ENCODE measurements at places on chromosomes 3 and 15. TPM values are rescaled to one million over a fixed set of nuclear protein-coding genes. Genes with fewer than 3 reads are reported as not detected.

ANKRD63 gene
- not detected for total RNA-seq

SAXO2 gene
- total RNA-seq: not detected

DNA sequence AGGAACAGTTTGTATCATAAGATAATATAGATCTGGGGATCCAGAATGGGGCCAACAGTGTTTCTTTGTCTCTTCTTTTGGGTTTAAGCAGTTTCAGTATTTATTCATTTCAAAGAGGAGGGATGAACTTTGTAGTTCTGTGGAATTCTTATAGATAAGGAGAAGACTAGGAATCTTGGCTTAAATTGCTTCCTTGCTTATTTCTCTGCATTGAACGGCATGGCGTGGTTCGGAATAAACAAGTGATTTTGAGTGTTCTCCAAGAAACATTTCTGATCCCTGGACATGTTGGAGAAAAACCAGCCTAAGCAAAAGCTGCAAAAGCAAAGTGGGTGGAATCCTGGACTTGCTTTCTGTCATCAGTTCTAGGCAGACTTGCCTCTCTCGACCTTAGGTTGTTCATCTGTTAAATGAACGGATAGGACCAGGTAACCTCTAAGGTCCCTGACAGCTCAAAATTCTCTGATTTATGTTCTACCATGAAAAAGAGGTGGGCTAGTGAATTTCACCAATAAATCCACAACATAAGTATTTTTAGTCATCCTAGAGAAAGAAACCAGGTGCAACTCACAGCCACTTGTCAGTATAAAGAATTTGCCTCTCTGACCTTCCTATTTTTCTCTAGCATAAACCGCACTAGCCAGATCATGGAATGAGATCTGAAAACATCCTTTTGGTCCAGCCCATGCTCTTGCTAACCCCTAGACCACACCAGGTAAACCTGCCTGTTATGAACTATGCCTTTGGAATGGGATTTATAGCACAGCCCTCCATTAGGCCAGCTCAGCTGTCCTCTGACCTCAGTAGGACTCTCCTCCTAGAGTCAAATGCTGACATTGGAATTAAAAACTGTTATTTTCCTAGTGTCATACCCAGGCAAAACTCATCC, 78.8 kb downstream of the CLDN11 start:
- no peak for DNase-seq
- H3K4me1 ChIP-seq: no peaks in the 10 kb centered on the region
- H3K36me3 ChIP-seq: no peaks in the 10 kb centered on the region
- H3K27me3 ChIP-seq: no peaks in the 10 kb centered on the region
- H3K4me3 ChIP-seq: no peak overlapping the region

CPLX3 gene
- total RNA-seq: not detected

- H3K4me1 ChIP-seq: no peaks in the 10 kb centered on the region
- H3K27ac ChIP-seq: no peak overlapping the region
- no peak for DNase-seq
- H3K27me3 ChIP-seq: no peaks in the 10 kb centered on the region
Observed at GRCh38 chr15:39685999-39686613, 96.5 kb downstream of the FSIP1 start.

DNA sequence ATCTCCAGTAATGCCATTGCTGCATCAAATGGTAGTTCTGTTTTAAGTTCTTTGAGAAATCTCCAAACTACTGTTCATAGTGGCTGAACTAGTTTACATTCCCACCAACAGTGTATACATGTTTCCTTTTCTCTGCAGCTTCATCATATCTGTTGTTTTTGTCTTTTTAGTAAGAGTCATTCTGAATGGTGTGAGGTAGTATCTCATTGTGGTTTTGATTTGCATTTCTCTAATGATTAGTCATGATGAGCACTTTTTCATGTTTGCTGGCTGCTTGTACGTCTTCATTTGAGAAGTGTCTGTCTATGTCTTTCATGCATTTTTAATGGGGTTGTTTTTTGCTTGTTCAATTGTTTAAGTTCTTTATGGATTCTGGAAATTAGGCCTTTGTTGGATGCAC, 10.2 kb upstream of the GCSAM start:
- DNase-seq: no peak
- H3K27me3 ChIP-seq: no peaks in the 10 kb centered on the region
- no peaks in the 10 kb centered on the region for H3K36me3 ChIP-seq
- no peak overlapping the region for H3K27ac ChIP-seq

- no peak for DNase-seq
- H3K36me3 ChIP-seq: no peaks in the 10 kb centered on the region
- H3K4me1 ChIP-seq: no peaks in the 10 kb centered on the region
- H3K27me3 ChIP-seq: no peaks in the 10 kb centered on the region
Observed at GRCh38 chr3:182732232-182733015, 60.9 kb upstream of the ATP11B start.

- no peak for DNase-seq
- no peak overlapping the region for H3K4me3 ChIP-seq
- no peaks in the 10 kb centered on the region for H3K36me3 ChIP-seq
- no peaks in the 10 kb centered on the region for H3K4me1 ChIP-seq
Observed at GRCh38 chr3:41975416-41976103, 13.7 kb upstream of the ULK4 start.

GRCh38 chr3:154889227-154889634, 190.9 kb upstream of the MME start:
- no peaks in the 10 kb centered on the region for H3K36me3 ChIP-seq
- DNase-seq: no peak
- no peak overlapping the region for H3K4me3 ChIP-seq
- H3K4me1 ChIP-seq: no peaks in the 10 kb centered on the region
- H3K27ac ChIP-seq: no peak overlapping the region
- H3K27me3 ChIP-seq: no peaks in the 10 kb centered on the region

GRCh38 chr3:45976191-45977091, 19.2 kb downstream of the FYCO1 start:
- peak overlapping the region; percentile 31 for H3K27ac ChIP-seq
- H3K27me3 ChIP-seq: no peaks in the 10 kb centered on the region
- H3K4me1 ChIP-seq: peaks cover 34% of the 10 kb centered on the region
- DNase-seq: no peak

DNA sequence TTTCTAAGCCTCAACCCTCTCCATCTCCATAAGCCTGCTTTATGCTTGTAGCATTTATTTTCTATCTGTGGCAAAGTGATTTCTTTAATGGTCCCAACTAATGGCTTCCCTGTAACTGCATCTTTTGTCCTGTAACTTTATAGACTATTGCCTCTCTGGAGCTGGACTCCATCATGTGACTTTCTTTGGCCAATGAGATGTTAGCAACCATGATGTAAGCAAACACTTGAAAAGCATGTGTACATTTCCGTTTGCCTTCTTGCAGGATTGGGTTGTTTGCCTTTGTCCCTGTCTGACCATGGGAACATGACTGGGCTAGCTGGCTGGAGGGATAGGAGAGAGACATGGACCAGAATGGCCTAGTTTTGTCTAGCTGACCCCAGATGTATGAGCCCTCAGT, 106.0 kb upstream of the LRIG1 start:
- no peak overlapping the region for H3K4me3 ChIP-seq
- H3K36me3 ChIP-seq: no peaks in the 10 kb centered on the region
- no peak overlapping the region for H3K27ac ChIP-seq
- DNase-seq: no peak
- no peaks in the 10 kb centered on the region for H3K27me3 ChIP-seq
- no peaks in the 10 kb centered on the region for H3K4me1 ChIP-seq

DNA sequence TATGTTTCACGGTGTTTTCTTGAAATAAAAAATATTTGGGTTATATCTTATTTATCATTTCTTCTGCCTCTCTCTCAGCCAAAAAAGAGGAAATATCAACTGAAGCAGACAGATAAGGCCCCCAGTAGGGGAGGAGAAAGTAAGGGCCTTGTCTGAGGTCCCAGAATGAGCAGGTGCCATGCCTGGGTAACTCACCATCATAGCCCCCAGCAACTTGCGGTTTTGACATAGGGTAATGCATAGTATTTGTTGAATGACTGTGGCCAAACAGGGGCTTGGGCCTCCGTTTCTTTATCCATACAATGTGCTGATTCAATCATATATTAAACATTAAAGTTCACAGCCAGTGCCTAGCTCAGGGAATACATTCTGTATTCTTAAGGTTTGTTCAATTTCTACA, 119.6 kb downstream of the ABI3BP start:
- peaks cover 4% of the 10 kb centered on the region for H3K36me3 ChIP-seq
- DNase-seq: no peak
- no peak overlapping the region for H3K4me3 ChIP-seq
- no peaks in the 10 kb centered on the region for H3K27me3 ChIP-seq
- no peaks in the 10 kb centered on the region for H3K4me1 ChIP-seq

- no peak for DNase-seq
- no peak overlapping the region for H3K4me3 ChIP-seq
- H3K27me3 ChIP-seq: peaks cover 4% of the 10 kb centered on the region
- no peaks in the 10 kb centered on the region for H3K4me1 ChIP-seq
Observed at GRCh38 chr15:92384381-92384780, 9.3 kb upstream of the ST8SIA2 start.

GRCh38 chr15:38701149-38701548, 136.5 kb upstream of the RASGRP1 start:
- no peak overlapping the region for H3K27ac ChIP-seq
- no peaks in the 10 kb centered on the region for H3K27me3 ChIP-seq
- DNase-seq: no peak
- no peaks in the 10 kb centered on the region for H3K36me3 ChIP-seq
- H3K4me3 ChIP-seq: no peak overlapping the region

GRCh38 chr3:194489736-194490612, 3.2 kb upstream of the ATP13A3 start:
- no peak overlapping the region for H3K4me3 ChIP-seq
- no peaks in the 10 kb centered on the region for H3K27me3 ChIP-seq
- H3K4me1 ChIP-seq: peaks cover 22% of the 10 kb centered on the region
- H3K36me3 ChIP-seq: no peaks in the 10 kb centered on the region

ILDR1 gene
- not detected for total RNA-seq

DNA sequence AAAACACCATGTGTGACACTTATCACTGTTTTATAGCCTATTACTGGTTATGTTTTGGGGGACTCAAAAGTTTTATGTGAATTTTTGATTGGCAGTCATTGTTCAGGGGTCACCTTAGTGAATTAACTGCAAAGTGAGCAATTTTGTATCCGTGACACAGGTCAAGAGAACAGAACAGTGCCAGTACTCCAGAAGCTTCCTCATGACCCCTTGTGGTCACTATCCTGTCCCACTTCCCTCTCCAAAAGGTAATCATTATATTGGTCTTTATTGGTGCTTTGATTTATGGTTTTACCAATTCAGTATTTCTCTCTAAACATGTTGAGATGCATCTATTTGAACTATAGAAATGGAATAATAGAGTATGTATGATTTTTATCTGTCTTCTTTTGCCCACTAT, 107.1 kb downstream of the STT3B start:
- H3K27ac ChIP-seq: no peak overlapping the region
- no peak overlapping the region for H3K4me3 ChIP-seq
- DNase-seq: no peak
- H3K27me3 ChIP-seq: no peaks in the 10 kb centered on the region
- peaks cover 11% of the 10 kb centered on the region for H3K36me3 ChIP-seq

DNA sequence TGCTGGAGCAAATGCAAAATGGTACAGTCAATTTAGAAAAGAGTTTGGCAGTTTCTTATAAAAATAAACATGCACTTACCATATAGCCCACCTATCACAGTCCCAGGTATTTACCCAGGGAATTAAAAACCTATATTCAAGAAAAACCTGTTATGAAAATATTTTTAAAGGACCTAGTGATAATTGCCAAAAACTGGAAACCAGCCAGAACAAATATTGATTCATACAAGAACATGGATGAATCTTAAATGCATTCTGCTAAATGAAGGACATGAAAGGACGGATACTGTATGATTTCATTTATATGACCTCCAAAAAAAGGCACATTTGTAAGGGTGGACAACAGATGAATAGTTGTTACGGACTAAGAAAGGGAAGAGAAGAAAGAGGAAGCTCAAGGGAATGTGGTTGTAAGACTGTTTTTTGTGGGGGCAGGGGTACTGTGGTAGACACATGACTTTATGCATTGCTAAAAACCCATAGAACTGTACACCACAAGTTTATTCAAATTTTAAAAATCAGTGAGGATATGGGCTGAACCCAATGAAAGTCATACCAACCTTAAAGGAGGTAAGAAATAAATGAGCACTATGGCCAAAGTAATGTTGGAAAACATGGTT, 61.0 kb downstream of the ZBBX start:
- no peak overlapping the region for H3K4me3 ChIP-seq
- no peak for DNase-seq
- H3K36me3 ChIP-seq: no peaks in the 10 kb centered on the region
- no peaks in the 10 kb centered on the region for H3K27me3 ChIP-seq
- no peak overlapping the region for H3K27ac ChIP-seq
- H3K4me1 ChIP-seq: no peaks in the 10 kb centered on the region

LYZL4 gene
- not detected for total RNA-seq

GRAMD2A gene
- 2.6 TPM for total RNA-seq

TM4SF4 gene
- total RNA-seq: 4.1 TPM

MYO9A gene
- total RNA-seq: 57.1 TPM

- no peak for DNase-seq
- peaks cover 20% of the 10 kb centered on the region for H3K4me1 ChIP-seq
- H3K4me3 ChIP-seq: no peak overlapping the region
- H3K27me3 ChIP-seq: no peaks in the 10 kb centered on the region
- peak overlapping the region; percentile 35 for H3K27ac ChIP-seq
- no peaks in the 10 kb centered on the region for H3K36me3 ChIP-seq
Observed at GRCh38 chr3:24270744-24271143, 223.9 kb downstream of the THRB start.

DNA sequence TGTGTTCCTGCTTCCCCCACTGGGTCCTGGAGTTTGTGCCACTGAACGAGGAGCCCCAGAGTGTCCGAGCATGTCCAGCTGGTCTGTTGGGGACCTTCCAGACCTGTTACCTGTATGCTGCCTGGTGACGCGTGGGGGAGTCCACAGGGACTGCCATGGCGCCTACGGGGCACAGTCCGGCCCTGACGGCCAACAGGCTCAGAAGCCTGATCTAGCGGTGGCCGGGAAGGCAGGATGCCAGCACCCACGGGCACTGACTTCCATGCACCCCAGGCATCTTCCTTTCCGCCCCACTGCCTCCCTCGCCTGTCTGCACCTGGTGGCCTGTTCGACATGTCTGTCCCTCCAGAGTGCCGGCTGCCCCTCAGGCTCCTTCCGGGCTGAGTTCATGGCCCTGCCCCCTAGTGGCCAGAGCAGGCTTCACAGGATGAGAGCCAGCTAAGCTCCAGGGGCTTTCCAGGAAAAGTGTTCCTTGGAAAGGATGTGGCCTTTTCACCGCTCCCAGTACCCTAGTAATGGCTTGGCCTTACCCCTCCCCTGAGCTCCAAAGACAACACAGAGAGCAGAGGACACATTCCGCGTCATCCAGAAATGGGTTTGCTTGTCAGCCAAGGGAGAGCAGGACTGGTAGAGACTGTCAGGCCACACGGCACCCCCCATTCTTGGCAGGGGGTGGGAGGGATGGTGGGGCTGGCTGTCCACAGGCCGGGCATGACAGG, 35.7 kb downstream of the NGRN start:
- H3K27me3 ChIP-seq: no peaks in the 10 kb centered on the region
- H3K36me3 ChIP-seq: no peaks in the 10 kb centered on the region
- no peak overlapping the region for H3K4me3 ChIP-seq
- peaks cover 9% of the 10 kb centered on the region for H3K4me1 ChIP-seq
- H3K27ac ChIP-seq: no peak overlapping the region

ROBO1 gene
- 40.5 TPM for total RNA-seq

Measured in sigmoid colon (tissue), 7 donors.